ENCODE measurements at places on chromosomes 12 and 14.
A peak's percentile ranks its signal among the peaks of the same experiment; 100 is the strongest.

DNA sequence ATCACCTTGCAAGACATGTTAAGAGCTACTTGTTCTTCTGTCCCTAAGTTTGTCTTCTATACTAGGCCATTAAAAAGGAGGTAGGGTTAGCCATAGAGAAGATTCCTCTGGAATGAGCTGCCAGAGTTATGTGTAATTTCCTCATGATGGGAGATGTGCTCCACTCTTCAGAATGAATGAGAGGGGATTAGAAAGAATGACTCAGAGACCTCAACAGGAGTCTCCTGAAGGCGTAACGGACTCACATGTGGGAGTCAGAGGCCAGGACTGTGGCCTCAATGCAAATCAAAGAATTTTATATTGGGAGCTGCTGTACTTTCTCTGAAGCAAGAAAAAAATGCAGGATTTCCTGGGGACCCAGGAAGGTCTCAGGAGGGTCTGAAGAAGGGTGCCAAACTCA lies 87.8 kb upstream of the ATXN7L3B start:
- DNase-seq: no peak

- DNase-seq: peak; percentile 77
Measured at GRCh38 chr12:55929306-55929791, 1.6 kb upstream of the DGKA start.

DNA sequence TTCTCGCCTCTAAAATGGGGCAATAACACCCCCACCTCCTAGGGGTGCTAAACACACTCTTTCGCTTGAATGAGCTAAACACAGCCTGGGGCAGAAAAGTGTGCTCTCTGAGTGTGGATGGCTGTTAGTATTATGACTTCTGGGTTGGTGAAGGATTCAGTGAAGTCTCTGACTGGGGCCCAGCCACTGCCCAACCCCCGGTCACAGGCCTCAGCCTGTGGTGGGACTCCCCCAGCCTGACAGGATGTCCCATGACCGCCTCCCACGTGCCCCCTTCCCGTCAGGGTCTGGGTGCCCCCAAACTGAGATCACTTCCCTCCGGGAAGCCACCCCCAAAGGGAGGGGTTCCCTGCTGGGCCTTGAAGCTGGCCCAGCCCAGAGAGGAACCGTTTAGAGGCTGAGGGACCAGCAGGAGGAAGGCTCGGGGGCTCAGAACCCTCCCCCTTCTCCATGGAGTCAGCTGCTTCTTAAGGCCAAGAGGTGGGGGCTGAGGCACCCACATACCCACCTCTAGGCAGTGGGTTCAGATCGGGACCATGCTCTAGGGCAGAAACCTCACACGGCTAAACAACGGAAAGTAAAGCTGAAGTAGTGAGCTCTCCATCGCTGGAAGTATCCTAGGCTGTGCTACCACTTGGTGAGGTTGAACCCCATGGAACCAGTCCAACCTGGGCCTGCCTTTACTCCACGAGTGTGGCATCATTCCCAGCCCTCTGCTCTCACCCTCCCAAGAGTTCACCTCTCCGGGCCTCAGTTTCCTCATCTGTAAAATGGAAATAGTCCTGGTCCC lies 13.8 kb downstream of the DTX1 start:
- DNase-seq: no peak

GRCh38 chr12:56358836-56359532 lies 923 bp downstream of the STAT2 start:
- DNase-seq: no peak

DNA sequence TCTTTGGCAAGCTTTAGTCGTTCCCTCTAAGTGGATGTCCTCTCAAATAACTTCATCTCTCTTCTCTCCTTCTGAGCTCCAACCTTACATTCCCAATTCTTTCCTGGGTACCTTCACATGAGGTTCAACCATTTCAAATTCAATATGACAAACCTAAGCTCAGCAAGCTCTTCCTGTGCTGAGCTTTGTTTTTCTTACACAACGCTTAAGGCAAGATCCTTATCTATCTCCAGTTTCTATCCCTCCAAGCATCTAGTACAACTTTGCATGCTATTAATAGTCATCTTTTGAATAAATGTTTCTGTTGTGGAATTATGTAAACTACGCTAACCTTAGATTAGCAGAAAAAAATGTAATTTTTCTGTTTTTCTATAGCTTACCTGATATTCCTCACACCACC lies 63.7 kb upstream of the IFNG-AS1 start:
- DNase-seq: no peak

- DNase-seq: no peak
Measured at GRCh38 chr12:66050610-66051009, 79.9 kb downstream of the LLPH start.

GRCh38 chr12:29547864-29548263 lies 50.4 kb upstream of the OVCH1 start:
- DNase-seq: no peak

- no peak for DNase-seq
Measured at GRCh38 chr14:69153152-69153872, 393 bp upstream of the DCAF5 start.

All from activated CD4-positive, alpha-beta T cell treated with anti-CD3 and anti-CD28 coated beads, Interleukin-2, amount 50 U/mL, for 4 hours (primary cell).